ENCODE measurements at places on chromosomes 11 and 22.

DNA sequence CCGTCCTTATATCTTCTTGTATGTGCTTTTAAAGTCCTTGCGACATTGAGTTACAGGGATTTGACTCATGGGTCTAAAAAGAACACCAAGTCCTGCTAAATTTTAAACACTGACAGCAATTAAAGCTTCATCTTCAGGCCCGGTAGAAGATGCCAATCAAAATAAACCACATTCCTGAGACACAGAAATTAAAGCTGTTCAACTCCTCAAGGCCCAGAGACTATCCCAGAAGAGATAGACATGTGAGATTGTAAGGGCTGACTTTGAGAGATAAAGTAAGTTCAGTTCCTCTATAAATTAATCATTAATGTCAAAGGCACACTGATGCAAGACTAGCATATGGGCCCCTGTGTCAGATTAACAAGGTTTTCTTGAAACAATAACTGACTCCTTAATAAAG lies 49.8 kb downstream of the OSBPL5 start:
- DNase-seq = no peak

GRCh38 chr11:45098929-45099328 lies 47.5 kb upstream of the PRDM11 start:
- DNase-seq = no peak

GRCh38 chr22:11627436-11627797 lies 3900.6 kb upstream of the OR11H1 start:
- no peak for DNase-seq

DNA sequence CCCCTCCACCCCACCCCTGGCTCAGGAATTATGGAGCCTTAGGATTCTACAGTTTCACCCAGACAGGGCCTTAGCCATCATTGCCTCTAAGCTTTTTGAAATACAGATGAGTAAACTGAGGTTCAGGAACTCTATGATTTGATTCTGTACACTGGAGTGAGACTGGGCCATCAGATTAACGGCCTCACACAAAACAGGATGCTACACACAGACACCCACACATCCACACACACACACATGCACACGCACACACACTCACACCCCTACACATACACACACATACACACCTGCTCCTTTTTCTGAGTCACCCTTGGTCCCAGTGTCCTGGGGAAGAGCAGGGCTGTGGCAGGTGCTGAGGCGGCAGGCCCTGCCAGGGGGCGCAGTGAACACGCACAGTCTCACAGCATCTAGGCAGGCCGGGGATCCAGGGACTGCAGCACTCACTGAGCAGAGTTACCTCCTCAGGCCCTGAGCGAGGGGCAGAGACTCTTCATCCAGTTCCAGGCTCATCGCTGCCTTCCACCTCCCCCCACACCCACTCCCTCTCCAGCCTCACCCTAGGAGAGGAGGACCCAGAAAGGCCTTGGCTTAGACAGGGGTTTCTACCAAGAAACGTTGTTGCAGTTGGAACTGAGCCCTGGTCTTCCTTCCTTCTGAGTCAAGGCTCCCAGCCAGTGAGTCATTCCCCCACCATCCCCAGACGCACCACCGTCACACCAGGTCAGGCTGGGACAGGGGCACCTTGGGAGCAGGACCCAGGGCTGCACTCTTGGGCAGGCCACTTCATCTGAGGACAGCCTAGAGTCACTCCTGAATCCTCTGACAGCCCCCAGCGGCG lies 89.8 kb upstream of the PARVA start:
- DNase-seq = no peak

DNA sequence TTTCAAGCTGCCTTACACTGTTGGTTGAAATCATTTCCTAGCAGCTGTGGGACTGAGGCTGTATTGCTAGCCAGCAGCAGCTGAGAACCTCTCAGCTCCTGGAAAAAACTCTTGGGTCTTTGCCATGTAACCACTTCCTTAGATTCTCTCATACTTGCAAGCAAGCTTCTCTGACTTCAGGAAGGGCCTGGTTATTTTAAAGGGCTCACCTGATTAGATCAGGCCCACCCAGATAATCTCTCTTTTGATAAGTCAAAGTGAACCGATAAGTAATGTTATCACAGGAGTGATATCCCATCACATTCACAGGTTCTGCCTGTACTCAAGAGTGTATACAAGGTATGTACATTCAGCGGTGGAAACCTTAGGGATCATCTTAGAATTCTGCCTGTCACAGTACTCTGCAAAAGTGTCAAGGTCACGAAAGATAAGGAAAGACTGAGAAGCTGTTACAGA lies 7.4 kb upstream of the CLPB start:
- peak; percentile 53 for DNase-seq

Data from AML-193 (cell line).